ENCODE measurements at places on chromosomes 2 and 18.

DNA sequence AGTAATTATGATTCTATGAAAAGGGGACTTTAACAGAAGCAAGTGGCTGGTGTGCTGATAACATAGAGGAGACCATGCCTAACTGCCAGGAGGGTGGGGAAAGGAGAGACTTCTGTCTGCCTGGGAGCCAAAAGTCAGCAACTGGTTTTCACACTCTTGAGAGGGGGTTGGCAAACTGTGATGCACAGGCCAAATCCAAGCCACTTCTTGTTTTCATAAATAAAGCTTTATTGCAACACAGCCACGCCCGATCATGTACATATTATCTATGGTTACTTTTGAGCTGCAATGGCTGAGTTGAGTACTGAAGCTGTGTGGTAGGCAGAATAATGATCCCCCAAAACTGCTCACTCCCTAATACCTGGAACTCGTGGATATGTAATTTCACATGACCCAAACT is 208.4 kb downstream of the LNPK start:
- no peak for DNase-seq

- DNase-seq, result no peak
Measured at GRCh38 chr2:127778447-127778846, 32.5 kb downstream of the WDR33 start.

DNA sequence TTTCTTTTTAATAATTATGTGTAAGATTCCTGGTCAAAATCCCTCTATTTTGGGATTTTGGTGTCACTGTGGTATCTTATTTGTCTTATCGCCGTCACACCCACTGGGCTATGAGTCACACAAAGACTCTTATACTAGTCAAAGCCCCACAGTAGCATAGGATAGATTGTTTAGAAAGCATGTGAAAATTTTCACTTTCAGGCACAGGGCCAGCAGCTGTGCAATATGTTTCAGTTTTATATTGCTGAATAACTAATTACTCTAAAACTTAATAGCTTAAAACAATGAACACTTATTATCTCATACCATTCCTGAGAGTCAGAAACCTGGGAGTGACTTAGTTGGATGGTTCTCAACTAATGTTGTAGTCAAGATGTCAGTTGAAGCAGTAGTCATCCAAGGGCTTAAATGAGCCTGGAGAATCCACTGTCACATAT is 24.0 kb downstream of the CFAP210 start:
- no peak for DNase-seq

- no peak for DNase-seq
Measured at GRCh38 chr2:9310377-9310776, 103.8 kb downstream of the ASAP2 start.

DNA sequence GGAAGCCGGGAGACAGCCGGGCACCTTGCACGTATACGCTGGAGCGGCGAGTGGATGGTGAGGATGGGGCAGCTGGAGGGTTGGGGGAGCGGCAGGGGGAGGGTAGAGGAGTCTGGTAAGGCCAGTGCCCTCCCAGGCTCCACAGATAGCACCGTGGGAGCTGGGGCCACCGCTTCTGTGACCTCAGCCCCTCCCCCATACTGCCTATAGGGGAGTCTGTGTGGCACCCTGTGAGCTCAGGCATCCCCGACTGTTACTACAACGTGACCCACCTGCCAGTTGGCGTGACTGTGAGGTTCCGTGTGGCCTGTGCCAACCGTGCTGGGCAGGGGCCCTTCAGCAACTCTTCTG is 9.9 kb upstream of the GMPPA start:
- no peak for DNase-seq

GRCh38 chr2:11155381-11156035 is at the start of gene SLC66A3:
SLC66A3 (plus strand) TSS chr2:11155467; CDS start chr2:11155547, 80 bp downstream.
- peak; percentile 87 for DNase-seq

GRCh38 chr2:158518084-158518483 is 61.3 kb downstream of the PKP4 start:
- no peak for DNase-seq

GRCh38 chr2:226520723-226521122 is 278.9 kb downstream of the IRS1 start:
- DNase-seq, result no peak

DNA sequence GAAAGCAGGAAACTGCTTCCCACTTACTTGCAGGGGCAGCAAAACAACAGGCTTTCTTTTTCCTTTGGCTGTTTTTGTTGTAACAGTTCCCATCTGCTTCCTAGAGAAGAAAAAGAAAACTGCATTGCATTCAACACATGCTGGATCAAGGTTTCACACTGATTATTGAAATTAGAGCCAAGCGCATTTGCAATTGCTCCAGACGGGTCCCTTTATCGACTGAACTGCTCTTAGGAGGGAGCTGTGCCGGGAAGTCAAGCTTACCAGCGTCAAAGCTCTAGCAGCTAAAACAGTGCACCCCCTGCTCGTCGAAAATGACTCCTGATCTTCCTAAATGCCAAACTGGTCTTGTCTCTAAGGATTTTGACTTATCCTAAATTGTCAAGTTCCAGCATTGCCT is 164.0 kb upstream of the SESTD1 start:
- DNase-seq, result no peak

DNA sequence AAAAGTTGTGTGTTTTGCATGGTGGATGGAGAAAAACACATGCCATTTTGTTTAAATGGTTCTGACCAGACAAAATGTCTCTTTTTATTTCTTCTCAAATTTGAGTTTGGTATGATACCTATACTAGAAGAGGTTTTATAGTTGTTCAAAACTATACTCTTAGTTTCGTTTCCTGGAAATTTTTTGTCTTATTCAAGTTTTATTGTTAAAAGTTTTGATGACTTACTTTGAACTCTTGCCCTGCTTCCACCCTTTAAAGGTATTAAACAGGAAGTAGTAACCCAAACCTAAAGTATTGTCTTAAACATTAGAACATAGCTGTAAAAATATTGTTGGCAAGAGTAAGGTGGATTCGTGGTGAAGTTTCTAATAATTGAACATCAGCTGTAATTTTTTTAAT is 98.2 kb downstream of the BABAM2 start:
- DNase-seq, result no peak

DNA sequence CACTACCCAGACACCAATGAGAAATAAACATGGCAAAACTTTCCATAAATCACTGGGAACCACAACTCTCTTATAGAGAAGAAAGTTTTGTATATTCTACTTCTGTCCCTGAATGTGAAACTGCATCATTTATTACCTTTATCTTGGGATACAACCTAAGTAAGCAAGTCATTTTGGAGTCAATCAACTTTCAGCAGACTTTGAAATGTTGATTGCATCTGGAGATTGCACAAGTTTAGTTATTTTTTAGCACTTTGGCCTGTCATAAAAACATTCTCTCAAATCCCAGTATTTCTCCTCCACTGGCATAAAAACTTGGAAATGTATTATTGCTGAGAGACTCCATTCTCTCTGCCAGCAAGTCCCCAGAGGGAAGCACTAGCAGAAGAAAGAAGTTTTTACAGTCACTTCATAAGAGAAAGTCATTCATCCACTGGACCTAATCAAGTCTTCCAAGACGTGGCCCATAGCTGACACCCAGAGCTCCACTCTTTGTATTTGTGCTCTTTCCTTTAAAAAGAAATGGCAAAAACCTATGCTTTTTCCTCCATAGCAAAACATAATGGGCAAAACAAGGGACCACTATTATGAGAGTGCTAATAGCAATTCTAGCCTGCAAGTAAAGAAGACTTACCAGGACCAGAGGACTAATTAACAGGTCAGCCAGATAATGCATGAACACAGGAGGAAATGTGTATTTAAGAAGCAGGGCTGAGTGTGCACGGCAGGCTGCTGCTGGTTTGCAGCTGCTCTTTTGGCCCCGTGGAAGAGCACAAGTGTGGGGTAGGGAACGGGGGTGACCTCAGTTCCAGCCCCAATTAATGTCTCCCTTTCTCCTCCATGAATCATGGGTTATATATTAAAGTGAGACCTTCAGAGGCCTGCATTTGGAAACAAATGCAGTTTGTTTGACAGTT is 171.5 kb downstream of the INO80D start:
- no peak for DNase-seq

DNA sequence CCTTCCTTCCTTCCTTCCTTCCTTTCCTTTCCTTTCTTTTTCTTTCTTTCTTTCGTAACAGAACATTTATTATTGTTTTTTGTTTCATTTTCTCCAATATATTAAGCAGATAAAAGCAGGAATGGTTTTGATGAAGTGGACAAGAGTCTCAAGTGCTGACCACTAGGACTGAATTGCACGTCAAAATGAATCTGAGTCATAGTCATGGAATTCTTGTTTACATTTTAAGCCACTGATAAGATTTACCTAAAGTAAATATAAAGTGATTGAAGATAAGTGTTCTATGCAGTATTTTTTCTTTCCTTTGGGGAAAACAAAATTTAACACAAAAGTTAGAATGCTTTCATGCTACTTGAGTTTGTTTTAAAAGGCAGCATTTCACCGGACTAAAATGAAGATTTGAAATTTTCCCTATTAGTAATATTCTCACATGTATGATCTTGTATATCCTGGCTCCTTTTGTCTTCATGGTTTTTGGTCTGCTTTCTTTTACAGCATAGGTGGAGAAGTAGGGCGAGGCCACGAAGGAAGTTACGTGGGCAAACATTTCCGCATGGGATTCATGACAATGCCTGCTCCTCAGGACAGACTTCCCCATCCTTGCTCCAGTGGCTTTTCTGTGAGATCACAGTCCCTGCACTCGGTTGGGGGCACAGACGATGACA is 113.5 kb downstream of the NYAP2 start:
- no peak for DNase-seq

DNA sequence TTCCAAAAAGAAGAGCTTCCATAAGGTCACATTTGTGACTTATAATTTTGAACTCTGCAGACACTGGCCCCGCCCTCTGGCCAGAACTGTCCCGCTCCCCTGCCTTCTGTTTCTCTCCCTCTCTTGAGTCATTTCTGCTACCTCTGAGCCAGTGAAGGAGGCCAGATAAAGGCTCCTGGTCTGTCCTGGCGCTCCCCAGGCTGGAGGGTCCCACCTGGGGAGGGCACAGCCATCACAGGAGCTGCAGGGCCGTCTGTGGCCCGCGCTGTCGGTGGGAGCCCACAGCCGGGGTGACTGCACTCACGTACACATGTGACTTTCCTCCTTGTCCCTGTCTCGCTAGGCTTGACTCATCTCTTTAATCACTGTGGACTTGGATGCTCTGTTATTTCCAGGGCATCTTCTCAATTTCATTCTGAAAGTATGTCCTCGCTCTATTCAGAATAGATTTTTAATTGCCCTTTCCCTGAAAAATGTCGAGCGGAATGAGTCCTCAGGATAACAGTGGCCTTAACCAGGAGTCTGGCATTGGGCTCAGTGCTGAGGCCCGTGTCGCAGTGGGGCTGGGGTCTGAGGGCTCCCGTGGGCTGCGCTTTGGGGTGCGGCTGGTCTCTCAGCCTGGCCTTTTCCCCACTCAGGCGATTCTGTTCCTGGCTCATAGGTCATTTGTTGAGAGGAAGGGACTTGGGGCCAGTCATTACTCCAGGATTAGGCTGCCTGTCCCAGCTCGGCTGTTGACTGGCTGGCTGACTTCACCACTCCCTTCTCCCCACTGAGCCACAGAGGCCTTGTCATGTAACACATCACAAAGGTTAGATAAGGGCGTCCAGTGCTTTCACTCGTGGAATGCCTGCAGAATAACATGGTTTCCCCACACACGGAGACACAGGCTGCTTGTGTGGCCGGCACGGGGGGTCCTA is 34.5 kb downstream of the KLHL29 start:
- DNase-seq, result no peak

DNA sequence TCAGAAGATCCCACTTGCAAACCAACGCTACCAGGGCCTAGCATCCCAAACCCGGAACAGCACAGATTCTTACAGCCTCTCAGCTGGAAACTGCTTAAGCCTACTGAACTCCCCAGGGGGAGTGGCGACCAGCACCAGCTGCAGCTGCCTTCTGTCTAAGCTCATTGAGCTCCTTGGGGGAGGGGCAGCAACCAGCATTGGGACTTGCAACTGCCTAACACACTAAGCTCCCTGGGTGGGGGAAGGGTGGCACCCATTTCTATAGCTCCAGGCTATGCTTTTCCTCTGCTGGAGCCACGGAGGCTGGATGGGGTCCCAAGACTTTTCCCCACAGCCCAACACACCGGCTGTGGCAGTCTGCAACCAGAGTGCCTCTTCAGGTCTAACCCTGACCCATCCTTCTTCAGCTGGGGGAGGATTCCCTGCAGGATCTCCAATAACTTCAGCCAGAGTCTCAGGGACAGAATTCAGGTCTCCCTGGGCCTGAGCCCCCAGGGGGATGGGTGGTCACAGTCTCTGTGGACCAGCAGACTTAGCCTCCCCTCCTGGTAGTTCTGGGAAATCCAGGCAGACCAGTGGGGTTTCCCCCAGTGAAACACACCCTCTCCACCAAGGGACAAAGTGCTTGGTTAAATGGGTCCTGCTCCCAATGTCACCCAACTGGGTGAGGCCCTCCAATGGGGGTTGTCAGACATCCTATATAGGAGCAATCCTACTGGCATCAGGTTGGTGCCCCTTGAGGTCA is 45.9 kb upstream of the ITGA4 start:
- DNase-seq, result no peak

DNA sequence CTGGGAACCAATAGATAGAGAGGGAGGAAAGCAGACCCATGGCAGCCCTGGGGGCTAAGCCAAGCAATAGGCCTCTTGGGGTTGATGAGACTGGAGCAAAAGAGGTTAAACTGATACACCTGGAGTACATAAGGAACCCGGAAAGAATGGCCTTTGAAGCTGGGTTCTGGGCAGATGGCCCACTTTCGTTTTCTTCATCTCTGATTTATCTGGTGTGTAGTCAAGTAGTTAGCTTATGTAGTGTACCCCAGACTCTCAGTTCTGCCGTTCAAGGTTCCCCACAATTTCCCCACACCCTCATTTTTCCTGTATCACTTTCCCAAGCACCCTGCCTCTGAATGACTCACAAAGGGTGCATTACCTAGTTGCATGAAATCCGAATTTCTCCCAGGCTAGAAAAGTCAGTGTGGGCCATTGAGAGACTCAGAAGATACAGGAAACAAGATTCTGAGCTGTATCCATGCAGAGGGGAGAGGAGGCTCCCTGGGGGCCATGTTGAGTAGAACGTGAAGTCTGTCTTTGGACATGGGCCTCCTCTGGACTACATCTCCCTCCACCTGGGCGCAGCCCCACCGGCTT is 235.0 kb downstream of the LOXHD1 start:
- no peak for DNase-seq

DNA sequence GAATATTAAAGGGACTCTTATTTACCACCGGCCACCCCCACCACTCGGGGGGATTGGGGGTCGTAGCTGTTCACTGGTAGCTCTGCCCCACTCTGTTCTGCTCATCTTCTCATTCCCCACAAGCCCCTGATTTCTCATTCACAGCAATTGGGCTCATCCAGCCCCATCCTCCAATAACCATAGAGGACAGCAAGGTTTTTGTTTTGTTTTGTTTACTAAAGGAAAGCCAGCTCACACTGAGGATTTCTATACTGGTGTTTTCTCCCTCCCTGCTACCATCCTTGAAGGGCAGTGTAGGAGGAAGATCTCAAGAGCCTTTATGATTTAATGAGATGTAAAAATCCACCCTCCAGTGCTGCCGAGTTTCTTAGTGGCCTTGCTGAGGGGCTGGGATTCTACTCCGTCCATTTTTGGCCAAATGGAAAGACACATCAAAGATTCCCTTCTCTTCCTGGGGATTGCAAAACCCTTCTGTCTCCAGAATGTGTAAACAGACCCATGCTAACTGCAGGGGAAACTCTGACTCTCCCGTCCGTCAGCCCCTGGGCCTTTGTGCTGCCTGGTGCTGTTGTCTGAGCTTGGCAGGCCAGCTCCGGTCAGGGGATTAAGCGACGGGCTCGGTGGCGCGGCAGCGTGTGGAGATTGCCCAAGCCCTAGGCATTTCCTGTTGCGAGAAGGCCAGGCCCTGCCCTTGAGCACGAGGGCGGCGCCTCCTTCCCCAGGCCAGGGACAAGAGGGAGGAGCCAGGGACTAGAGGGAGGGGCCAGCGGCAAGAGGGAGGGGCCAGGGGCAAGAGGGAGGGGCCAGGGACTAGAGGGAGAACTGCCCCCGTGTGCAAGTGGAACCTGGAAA is 165.0 kb downstream of the ANTXR1 start:
- no peak for DNase-seq
